ENCODE measurements at places on chromosomes 5 and 9. TPM values are rescaled to one million over a fixed set of nuclear protein-coding genes. Genes with fewer than 3 reads are reported as not detected.

The STPG3 gene
- total RNA-seq: not detected

The ZNF462 gene
- 25.7 TPM for total RNA-seq

GRCh38 chr5:168120401-168121137 is 170.9 kb upstream of the WWC1 start:
- DNase-seq: no peak

DNA sequence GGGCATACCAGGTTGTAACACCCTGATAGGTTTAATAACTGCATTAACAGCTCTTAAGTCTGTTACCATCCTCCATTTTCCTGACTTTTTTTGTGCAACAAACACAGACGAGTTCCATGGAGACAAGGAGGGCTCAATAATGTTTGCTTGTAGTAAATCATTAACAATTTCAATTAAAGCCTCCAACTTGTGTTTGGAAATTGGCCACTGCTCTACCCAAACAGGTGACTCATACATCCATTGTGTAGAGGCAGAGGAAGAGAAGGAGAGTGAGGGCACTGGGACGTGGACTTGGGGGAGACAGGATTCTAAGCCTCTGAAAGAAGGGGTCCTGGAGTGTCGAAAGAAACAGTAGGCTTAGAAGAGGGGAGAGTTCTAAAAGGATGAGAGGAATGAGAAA is 213.6 kb upstream of the KCNN2 start:
- no peak for DNase-seq

The WNK2 gene
- 11.2 TPM for total RNA-seq

GRCh38 chr5:73981704-73982103 is 355.7 kb downstream of the ARHGEF28 start:
- DNase-seq: no peak

GRCh38 chr9:84212982-84213381 is 127.6 kb downstream of the SLC28A3 start:
- DNase-seq: no peak
